Psoas muscle (tissue), 8 donors: ENCODE measurements at places on chromosomes 3 and 15.
A peak's percentile ranks its signal among the peaks of the same experiment; 100 is the strongest.

DNA sequence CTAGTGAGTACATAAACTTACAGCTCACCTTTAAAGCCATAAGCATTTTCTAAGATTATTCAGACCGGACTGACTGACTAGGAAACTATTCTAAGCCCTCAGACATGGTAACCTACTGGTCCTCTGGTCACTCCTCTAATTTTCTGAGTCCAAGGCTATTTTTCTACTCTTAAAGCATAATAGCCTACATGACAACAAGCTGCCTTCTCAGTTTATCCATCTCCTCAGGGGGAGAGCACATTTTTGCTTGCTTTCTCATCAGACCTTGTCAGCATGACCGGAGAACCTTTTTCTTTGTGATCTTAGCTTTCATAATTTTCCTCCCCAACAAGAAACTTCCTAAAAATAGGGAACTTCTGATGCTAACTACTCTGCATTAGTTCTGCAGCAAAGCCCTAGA, 38.4 kb downstream of the UBP1 start:
- no peaks in the 10 kb centered on the region for H3K27me3 ChIP-seq
- no peak overlapping the region for H3K27ac ChIP-seq
- H3K4me3 ChIP-seq = no peak overlapping the region
- H3K36me3 ChIP-seq = peaks cover 35% of the 10 kb centered on the region
- DNase-seq = no peak

DNA sequence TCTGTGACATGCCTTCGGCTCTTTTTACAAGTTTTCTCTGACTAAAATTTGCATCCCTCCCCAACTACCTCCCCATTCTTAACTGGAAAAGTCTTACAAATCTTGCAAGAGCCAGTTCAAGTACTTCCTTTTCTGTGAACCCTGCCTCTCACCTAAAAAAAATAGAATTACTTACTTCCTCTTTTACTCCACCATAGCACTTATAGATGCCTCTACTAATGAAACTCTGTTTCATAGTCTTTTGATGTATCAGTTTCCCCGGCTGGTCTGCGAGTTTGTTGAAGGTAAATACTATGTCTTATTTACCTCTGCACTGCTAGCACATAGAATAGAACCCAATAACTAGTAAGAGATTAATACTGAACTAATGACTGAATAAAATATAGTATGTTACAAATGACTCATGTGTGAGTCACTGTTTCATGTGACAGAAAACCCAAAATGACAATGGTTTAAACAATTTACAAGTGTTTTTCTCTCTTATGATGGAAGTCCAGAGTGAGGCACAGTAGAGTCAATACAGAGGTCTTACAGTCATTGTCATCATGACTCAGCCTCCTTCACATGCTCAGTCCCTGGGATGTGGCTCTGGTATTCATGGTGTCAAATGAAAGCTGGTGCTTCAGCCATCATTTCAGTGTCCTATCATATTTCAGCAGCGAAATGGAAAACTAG, 393.5 kb downstream of the RSL24D1 start:
- no peaks in the 10 kb centered on the region for H3K27me3 ChIP-seq
- H3K36me3 ChIP-seq = no peaks in the 10 kb centered on the region

- H3K27ac ChIP-seq = no peak overlapping the region
- H3K4me1 ChIP-seq = peaks cover 22% of the 10 kb centered on the region
- no peak overlapping the region for H3K4me3 ChIP-seq
Observed at GRCh38 chr3:195556390-195556789, 13.3 kb upstream of the PPP1R2 start.

- H3K27me3 ChIP-seq = no peaks in the 10 kb centered on the region
- DNase-seq = no peak
- H3K4me3 ChIP-seq = no peak overlapping the region
Observed at GRCh38 chr3:114071786-114072185, 15.2 kb downstream of the QTRT2 start.

GRCh38 chr15:88247914-88248313, 8.6 kb downstream of the NTRK3 start:
- peaks cover 10% of the 10 kb centered on the region for H3K4me1 ChIP-seq
- H3K4me3 ChIP-seq = no peak overlapping the region
- H3K27me3 ChIP-seq = peaks cover 8% of the 10 kb centered on the region
- no peak for DNase-seq
- no peaks in the 10 kb centered on the region for H3K36me3 ChIP-seq
- H3K27ac ChIP-seq = no peak overlapping the region

GRCh38 chr3:4580346-4581123, 87.4 kb downstream of the ITPR1 start:
- no peak overlapping the region for H3K27ac ChIP-seq
- H3K4me3 ChIP-seq = no peak overlapping the region
- peaks cover 3% of the 10 kb centered on the region for H3K4me1 ChIP-seq
- DNase-seq = no peak
- H3K36me3 ChIP-seq = no peaks in the 10 kb centered on the region

DNA sequence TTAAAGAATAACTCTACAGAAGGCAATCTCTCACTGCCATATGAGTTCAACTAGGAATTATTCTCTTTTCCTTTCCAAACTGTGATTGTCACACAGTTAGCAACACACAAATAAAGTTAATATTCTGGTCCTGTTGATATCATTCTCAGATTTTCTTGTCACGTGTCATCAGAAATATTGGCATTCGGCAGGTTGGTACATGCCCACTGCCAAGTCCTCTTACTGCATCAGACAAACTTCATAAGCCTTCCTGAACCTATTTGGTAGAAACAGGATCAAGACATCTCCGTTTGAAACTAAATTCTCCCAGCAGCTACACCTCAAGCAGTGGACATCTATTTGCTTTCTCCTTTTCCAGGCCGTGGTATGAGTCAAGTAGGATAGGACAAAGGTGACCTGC, 177.9 kb upstream of the SOX2 start:
- no peak for DNase-seq
- no peak overlapping the region for H3K27ac ChIP-seq
- no peak overlapping the region for H3K4me3 ChIP-seq
- no peaks in the 10 kb centered on the region for H3K36me3 ChIP-seq
- H3K27me3 ChIP-seq = no peaks in the 10 kb centered on the region

- no peaks in the 10 kb centered on the region for H3K4me1 ChIP-seq
- no peak for DNase-seq
- no peaks in the 10 kb centered on the region for H3K27me3 ChIP-seq
- H3K27ac ChIP-seq = no peak overlapping the region
Observed at GRCh38 chr3:119508172-119508845, 10.0 kb downstream of the TIMMDC1 start.

- no peak for DNase-seq
- H3K4me1 ChIP-seq = no peaks in the 10 kb centered on the region
- no peaks in the 10 kb centered on the region for H3K27me3 ChIP-seq
- H3K4me3 ChIP-seq = no peak overlapping the region
- H3K27ac ChIP-seq = no peak overlapping the region
Observed at GRCh38 chr3:37899101-37899707, 37.5 kb downstream of the CTDSPL start.

DNA sequence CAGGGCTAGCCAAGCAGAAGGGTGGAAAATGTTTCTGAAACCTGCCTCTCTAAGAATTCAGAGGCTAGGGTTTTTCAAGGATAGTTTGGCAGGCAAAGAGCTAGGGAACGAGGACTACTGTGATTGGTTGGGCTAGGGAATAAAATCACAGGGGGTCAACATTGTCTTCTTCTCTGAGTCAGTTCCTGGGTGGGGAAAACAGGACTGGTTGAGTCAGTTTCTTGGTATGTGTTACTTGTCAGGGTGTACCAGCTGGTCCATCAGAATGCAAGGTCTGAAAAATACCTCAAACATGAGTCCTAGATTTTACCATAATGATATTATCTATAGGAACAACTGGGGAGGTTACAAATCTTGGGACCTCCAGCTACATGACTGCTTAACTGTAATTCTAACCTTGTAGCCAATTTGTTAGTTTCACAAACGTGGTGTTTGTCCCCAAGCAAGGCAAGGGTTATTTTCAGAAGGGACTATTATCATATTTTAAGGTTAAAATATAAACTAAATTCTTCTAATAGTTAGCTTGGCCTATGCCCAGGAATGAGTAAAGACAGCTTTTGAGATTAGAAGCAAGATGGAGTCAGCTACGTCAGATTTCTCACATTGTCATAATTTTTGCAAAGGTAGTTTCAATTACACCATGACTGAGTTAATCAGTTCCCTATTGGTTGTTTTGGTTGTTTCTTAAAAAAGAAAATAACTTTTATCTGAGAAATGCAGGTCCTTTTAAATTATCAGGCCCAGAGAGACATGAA, 231.5 kb downstream of the ALCAM start:
- no peak overlapping the region for H3K4me3 ChIP-seq
- H3K27ac ChIP-seq = no peak overlapping the region
- H3K27me3 ChIP-seq = no peaks in the 10 kb centered on the region
- no peak for DNase-seq

DNA sequence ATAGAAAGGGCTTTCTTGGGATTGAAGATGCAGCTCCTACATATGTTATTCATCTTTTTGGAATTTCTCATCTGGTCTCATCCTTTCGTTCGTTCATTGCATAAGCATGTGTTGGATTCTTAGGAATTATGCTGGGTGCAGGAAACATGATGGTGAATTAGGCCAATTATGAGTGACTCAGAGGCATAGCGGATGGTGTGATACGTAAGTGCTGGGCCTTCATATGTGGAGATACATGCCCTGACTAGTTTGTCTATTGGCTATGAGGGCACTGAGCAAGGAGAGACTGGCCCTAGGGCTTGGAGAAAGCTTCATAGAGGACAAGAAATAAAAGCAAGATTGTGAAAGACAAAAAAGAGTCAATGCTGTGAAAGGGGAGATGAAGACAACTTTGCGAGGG, 235.1 kb downstream of the MYRIP start:
- no peaks in the 10 kb centered on the region for H3K27me3 ChIP-seq
- H3K4me1 ChIP-seq = no peaks in the 10 kb centered on the region
- no peaks in the 10 kb centered on the region for H3K36me3 ChIP-seq

DNA sequence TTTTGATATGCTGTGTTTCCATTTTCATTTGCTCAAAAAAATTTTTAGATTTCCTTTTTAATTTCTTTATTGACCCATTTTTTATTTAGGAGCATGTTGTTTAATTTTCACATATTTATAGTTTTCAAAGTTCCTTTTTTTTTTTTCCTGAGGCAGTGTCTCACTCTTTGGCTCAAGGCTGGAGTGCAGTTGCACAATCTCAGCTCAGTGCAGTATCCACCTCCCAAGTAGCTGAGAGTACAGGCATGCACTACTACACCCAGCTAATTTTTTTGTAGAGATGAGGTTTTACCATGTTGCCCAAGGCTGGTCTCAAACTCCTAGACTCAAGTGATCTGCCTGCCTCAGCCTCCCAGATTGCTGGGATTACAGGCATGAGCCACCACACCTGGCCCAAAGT, 36.2 kb downstream of the PFN2 start:
- peaks cover 8% of the 10 kb centered on the region for H3K4me1 ChIP-seq
- peak; percentile 40 for DNase-seq
- no peak overlapping the region for H3K4me3 ChIP-seq

GRCh38 chr3:29412110-29412509, 131.2 kb downstream of the RBMS3 start:
- no peak overlapping the region for H3K27ac ChIP-seq
- no peak overlapping the region for H3K4me3 ChIP-seq

DNA sequence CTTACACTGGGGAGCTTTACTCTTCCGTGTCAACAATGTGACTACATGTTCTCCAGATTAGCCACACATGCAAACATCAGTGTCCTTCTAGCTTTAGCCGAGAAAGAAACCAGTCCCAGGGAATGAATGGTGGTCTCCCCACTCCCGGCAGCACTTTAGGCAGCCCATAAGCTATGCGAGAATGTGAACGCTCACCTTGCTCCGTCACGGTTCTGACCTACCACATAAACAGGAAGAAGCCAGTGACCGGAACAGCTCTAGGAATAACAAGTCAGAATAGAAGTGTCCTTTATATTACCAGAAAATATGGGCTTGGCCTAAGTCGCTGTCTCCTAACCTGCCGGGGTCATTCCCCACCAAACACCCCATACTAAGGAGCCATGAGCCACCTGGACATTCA, 98.0 kb upstream of the ABHD17C start:
- no peaks in the 10 kb centered on the region for H3K4me1 ChIP-seq
- H3K4me3 ChIP-seq = no peak overlapping the region
- DNase-seq = no peak
- H3K36me3 ChIP-seq = no peaks in the 10 kb centered on the region
- no peak overlapping the region for H3K27ac ChIP-seq

GRCh38 chr3:37680401-37680800, 181.3 kb upstream of the CTDSPL start:
- no peak for DNase-seq
- no peaks in the 10 kb centered on the region for H3K36me3 ChIP-seq
- H3K4me3 ChIP-seq = no peak overlapping the region
- no peak overlapping the region for H3K27ac ChIP-seq
- no peaks in the 10 kb centered on the region for H3K27me3 ChIP-seq

DNA sequence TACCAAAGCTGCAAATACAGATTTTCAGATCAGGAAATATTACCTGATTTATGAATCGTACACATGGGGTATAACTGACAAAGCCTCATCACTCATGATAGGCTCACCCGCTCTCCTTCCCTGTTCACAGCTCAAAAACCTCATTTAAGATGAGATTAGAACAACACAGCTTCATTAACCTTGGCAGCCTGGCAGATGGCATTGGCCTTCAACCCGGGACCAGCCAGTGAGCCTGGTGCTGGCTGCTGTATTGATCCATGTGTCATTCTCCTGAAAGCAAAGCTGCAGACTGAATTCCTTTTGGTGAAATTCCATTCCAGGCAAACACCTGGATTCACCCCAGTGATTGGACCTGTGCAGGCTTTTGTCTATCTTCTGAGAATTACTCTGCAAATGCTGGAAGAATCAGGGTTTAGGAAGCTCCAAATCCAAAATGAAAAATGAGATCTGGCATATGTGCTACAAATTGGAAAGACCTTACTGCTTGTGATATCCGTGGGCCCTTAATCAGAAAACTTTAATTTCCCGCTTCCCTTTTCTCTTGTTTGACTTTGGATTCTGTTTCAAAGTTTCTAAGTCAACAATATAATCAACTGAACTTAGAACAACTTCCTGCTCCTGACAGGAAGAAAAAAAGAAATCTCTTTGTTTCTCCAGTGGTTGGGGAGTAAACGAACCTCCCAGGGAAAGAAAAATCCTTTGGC, 189.1 kb upstream of the KBTBD8 start:
- no peaks in the 10 kb centered on the region for H3K27me3 ChIP-seq
- H3K36me3 ChIP-seq = no peaks in the 10 kb centered on the region
- H3K4me3 ChIP-seq = no peak overlapping the region
- H3K4me1 ChIP-seq = peaks cover 3% of the 10 kb centered on the region
- no peak overlapping the region for H3K27ac ChIP-seq

DNA sequence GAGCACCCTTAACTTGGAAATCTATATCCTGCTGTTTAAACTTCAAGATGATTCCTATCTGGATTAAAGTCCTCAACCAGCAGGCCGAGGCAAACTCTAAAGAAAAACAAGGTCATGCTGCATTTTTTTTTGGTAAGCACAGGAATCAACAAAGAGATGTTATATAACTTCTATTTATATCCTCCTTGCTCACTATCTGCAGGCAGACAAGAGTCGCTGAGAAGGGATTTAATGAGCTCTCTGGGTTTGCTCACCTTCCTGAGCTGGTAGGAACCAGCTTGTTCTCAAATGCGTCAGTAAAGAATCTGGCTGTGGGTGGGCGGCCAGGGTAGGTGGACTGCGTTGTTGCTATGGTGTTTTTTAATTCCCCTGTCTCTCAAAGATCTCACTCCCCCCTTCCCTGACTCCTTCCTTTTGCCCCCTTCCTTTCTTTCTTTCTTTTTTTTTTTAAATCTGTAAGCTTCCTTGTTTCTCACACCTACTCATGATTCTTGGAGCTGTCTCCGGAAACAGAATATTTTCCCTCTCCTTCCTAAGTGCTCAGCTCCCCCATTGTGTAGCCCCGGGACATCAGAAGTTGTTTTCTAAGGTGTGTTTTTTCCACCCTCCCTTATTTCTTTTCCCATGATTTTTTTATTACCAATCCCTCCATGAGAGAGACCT, 228.8 kb upstream of the BHLHE40 start:
- H3K36me3 ChIP-seq = no peaks in the 10 kb centered on the region
- peak overlapping the region; percentile 85 for H3K27ac ChIP-seq
- DNase-seq = no peak
- H3K4me3 ChIP-seq = peak overlapping the region; percentile 37
- peaks cover 36% of the 10 kb centered on the region for H3K4me1 ChIP-seq
- H3K27me3 ChIP-seq = no peaks in the 10 kb centered on the region
